ENCODE measurements at places on chromosomes 2 and 18.

GRCh38 chr2:71647356-71647755, 194.0 kb downstream of the DYSF start:
- no peak for DNase-seq

DNA sequence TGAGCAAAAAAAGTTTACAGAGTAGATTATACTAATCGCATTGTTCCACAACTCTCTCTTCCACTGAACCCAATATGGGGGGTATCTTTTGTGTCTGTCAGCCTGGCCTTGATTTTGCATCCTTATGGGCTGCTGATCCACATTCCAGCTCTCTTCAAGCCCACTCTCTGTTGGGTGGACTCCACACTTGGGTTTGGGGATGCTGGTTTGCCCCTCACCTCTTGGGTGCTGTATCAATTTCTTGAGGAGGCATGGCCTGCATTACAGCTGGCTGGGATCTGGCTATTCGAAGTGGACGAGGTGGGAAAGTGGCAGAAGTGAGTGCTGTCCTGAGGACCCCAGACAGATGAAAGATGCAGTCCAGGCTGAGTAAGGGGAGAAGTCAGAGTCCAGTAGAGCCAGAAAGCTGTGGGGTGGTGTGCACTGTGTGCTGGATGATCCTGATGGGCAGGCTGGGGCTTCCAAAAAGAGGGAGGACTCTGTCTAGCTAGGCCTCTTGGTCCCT, 141.4 kb downstream of the CAPN13 start:
- DNase-seq: no peak

DNA sequence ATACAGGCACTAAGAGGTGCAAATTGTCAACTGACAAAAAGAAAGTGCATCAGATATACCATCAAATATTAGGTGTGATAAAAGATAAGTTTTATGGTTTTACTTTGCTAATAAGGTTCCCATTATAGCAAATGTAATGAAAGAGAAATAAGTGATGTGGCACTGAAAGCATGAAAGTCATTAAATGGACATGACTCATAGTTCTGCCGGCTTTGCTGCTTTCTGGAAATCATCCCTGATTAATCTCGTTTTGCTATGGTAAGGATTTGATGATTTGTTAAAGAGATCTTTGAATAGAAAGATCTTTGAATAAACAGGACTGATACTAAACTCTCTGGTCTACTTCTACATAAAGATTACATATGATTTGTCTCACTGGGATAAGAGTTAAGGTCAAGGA, 72.7 kb downstream of the CLIP4 start:
- no peak for DNase-seq

GRCh38 chr18:70234667-70235459, 29.4 kb upstream of the RTTN start:
- no peak for DNase-seq

DNA sequence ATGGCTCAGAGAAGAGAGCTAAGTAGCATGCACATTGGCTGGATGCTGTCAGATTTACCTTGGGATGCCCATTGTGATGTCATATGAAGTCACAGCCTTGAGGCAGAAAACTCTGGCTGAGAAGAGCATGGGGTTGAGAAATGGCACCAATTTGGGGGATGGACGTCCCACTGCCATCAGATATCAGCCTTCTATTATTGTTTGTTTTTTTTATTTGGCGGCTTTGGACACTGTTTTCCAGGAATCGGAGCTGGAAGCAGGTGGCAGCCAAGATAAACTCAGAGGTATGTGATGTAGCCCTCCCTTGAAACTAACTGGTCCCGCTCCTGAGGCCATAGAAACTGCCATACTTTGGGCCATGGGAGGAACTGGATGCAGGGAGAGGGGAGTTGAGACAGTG, 40.6 kb downstream of the GCKR start:
- no peak for DNase-seq

- DNase-seq: no peak
These were observed 9.8 kb downstream of the TUBB6 start for GRCh38 chr18:12317664-12318333.

- no peak for DNase-seq
These were observed 275.6 kb upstream of the ZSWIM2 start for GRCh38 chr2:187124529-187124928.

- DNase-seq: no peak
These were observed 81.9 kb downstream of the EHBP1 start for GRCh38 chr2:62787386-62787785.

DNA sequence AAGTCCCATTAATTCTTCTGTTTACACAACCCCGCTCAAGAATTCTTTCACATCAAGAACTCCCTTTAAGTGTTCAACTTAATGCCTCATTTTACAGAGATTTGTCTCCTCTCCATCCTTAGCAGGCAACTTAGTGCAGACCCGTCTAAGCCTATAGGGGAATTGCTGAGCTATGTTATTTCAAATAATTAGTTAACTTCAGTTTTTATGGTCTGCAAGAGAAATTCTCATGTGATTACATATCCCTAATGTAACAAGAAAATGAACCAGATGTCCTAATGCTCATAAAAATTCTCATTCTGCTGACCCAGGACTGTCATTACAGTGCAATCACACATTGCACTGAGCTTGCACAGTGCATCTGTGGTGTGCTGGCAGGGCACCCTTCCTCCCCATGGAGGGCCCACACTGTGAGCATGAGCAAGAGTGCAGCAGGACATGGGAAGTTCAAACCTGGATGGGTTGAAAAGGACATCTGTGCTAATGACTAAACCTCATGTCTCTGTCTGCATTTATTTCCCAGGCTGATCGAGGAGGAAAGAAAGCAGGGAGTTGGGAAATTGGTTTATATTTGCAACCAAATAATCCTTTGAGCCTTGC, 97.1 kb downstream of the COL5A2 start:
- no peak for DNase-seq

- no peak for DNase-seq
These were observed 3.6 kb downstream of the LRRTM1 start for GRCh38 chr2:80300954-80301353.

DNA sequence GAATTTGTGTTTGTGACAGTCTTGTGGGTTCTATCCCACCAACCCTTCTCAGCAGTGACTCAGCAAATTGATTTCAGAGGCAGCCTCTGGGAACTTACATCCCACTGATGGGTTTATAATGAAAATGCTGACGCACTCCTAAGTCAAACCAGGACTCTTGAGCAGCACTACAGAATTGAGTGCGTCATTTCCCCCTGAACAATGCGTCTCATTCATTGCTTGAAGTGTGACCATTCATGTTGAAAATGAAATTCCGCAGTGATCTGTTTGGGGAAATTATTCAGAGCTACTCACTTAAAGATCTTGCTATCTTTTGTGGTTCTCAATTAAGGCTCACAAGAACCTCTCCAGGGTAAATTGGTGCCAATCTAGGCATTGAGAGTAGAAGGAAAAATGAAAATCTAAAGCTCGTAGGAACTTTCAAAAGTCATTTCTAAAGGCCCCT, 417.7 kb upstream of the SLC14A2 start:
- no peak for DNase-seq

- no peak for DNase-seq
These were observed 10.3 kb downstream of the ITGA6 start for GRCh38 chr2:172437419-172438341.

DNA sequence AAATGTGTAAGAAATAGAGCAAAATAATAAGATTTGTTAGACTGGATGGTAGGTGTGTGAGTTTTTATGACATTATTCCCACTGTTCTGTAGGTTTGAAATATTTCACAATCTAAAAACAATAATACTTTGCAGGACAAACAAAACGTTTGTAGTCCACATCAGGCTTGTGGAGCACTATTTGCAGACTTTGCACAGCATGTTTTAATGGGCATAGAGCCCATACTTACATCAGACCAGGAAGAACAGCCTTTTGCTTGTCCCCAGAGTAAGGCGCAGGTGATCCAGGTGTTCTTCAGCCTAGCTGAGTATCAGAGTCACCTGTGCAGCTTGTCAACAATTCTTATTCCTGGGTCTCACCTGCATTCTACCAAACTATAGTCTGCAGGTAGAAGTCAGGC, 9.1 kb upstream of the STK39 start:
- no peak for DNase-seq

DNA sequence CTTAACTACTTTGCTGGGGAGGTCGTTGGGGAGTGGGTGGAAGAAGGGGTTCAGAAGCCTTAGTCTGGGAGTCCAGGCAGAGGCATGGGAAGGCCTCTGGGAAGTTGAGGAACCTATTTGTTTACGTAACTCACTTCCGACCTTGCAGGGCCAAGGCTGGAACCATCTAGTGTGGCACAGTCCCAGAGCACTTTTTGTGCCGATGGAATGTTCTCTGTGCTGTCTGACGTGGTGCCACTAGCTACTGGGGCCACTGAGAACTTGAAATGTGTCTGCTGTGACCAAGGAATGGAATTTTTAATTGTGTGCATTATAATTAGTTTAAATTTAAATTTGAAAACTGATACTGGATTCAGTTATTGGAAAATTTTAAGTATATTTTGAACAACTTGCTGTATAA, 139.7 kb downstream of the FAM161A start:
- no peak for DNase-seq

DNA sequence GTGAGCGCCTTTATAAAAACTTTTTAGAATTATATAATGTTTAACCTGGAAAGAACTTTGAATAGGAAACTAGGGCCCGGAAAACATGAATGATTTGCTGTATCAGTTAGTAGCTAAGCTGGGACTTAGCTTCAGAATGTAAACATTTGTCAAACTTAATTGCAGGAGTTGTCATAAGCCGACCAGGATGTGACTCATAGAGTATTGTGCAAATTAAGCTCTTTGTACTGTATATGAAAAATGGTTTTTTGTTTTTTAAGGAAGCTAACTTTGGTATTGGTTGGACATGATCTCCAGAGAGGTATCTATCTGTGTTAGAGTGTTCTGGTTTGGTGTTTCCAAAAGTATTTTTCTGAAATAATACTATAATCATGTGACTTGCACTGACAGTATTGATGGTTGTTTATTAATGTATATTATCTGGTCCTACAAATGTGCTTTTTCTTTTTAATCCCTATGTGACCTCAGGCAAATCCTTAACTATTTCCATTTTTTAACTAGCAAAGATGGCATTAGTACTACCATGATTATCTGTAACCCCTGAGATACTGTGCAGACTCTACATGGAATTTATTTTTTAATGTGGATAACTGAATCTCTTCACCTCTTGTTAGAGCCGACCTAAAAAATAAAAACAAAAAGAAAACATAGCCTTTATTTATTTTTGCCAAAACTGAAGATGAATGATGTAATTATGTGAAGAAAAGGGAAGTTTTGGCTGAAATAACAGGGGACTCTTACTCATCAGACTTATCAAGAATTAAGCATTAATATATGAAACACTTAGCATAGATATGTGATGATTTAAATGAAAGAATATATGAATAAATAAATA, 11.7 kb downstream of the YIPF4 start:
- no peak for DNase-seq

GRCh38 chr2:210363876-210364275, 48.9 kb upstream of the MYL1 start:
- no peak for DNase-seq

Measured in activated T-helper 1 cell treated with Interleukin-2 at 50 U/mL for 16 hours (primary cell).